CD4-positive, alpha-beta T cell (primary cell): ENCODE measurements at places on chromosomes 7 and 10.

- no peak for DNase-seq
Measured at GRCh38 chr7:122438006-122438405, 133.5 kb upstream of the FEZF1 start.

DNA sequence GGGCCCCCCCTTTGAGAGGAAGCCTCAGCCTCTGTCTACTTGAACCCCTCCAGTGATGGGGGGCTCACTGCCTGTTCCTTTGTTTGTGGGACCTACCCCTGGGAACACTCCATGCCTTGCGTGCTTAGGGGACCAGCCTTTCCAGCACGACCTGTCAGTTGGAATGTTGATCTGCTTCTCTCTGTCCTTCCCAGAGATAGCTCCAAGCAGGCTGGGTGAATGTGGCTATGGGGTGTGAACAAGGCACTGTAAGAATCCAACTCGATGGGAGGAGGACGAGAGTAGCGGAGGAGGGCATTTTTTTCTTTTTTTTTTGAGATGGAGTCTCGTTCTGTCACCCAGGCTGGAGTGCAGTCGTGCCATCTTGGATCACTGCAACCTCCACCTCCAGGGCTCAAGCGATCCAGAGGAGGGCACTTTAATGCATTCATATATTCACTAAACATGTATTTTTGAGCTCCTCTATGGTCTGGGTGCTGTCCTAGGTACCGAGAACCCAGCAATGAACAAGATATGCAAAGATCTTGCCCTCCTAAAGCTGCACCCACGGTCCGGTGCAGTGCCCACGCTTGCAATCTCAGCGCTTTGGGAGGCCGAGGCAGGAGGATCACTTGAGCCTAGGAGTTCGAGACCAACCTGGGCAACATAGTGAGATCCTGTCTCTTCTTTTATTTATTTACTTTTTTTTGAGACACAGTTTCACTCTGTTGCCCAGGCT lies 8.5 kb downstream of the CLIP2 start:
- no peak for DNase-seq

- DNase-seq, result no peak
Measured at GRCh38 chr7:94251-94801, 98.0 kb upstream of the FAM20C start.

DNA sequence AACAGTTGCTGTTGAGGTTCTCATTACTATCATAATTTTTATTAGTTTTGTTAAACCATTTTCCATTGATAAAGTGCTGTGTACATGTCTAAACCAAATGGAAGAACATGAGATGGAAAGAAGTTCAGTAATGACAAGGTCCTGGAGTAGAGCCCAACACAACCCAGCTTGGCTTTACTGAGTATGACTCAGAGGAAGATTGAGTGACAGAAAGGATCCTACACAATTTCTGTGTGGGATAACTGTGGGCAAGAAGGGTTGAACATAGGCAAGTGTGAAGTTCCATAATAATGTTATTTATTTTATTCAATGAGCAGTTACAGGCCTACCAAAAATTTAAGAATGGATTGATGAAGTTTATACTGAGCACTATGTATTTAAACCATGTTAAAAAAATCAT lies 15.9 kb downstream of the PRKG1 start:
- no peak for DNase-seq

- no peak for DNase-seq
Measured at GRCh38 chr10:75632805-75633462, 201.5 kb downstream of the LRMDA start.

DNA sequence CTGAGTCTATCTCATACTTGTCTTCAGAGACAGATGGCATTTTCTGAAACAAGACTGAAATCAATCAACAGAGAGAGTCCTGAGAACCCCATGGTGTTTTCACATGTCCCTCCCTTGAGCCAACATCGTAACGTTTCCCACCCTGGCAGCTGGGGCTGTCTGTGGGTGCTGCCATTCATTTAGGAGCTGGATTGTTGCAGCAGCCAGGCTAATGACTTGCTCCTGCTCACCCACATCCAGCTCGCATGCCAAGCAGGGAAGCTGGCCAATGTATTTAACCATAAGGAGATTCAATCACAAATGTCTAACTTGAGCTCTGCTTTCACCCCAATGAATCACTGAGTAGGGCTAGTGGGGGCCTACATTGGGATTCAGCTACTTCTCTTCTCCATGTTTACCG lies 146.1 kb downstream of the ADRA2A start:
- DNase-seq, result no peak

DNA sequence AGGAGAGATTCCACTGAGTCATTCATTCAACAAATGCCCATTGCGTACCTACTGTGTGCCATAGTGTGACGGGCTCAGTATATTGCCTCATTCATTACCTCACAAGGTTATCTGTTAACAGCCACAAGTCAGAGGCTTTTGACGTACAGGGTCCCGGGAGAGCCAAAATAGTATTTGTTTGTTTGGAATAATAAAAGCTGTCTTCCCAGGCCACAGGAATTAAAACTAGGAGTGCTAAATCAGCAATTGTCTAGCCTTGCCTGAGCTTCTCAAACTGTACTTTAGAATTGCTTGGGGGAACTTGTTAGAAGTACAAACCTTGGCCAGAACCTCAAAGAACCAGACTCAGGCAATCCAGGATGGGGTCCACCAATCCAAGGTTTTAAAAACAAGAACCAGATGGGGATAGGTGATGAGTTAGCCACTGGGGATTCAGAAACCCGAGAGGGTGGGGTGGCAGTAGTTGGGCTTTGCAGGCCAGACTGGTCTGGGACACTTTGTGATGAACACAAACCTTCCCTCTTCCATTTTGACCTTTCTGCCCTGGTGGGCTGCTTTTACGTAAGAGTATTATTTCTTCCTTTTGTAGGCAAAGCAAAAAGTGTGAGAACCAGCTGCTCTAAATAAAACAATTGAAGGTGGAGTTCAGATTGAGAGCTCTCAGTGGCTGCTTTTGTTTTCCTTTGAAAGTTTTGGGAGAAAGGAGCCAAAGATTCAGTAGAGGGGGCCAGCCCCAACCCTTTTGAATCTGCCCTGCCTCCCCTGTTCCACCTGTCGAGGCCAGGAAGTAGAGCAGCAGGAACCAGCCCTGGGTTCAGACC lies 113.0 kb upstream of the ANLN start:
- no peak for DNase-seq

- DNase-seq, result no peak
Measured at GRCh38 chr10:66455304-66455703, 470.5 kb upstream of the LRRTM3 start.

DNA sequence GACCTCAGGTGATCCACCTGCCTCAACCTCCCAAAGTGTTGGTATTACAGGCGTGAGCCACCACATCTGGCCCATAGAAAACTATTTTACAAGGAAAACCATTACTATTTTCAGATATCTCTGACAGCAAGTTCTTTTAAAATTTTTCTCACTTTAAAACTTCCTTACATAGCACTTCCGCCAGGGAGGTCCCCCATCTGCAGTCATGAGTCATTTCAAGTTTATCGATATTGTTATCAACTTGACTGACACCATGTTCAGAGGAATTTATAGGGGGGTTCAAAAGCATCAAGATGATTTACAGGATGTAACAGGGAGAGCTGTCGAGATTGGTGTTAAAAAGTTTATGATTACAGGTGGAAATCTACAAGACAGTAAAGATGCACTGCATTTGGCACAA lies 88.8 kb downstream of the NRBF2 start:
- DNase-seq, result no peak

GRCh38 chr10:69965086-69965485 lies 87.6 kb upstream of the MACROH2A2 start:
- no peak for DNase-seq

GRCh38 chr10:22022257-22023032 lies 18.9 kb upstream of the DNAJC1 start:
- peak; percentile 45 for DNase-seq

GRCh38 chr7:77353911-77354310 lies 62.2 kb downstream of the GSAP start:
- no peak for DNase-seq

- DNase-seq, result no peak
Measured at GRCh38 chr10:71770255-71770654, 3.1 kb downstream of the VSIR start.

GRCh38 chr10:85105614-85106255 lies 777.3 kb downstream of the CCSER2 start:
- DNase-seq, result no peak

GRCh38 chr7:5750031-5750653 lies 31.3 kb downstream of the RNF216 start:
- DNase-seq, result no peak

DNA sequence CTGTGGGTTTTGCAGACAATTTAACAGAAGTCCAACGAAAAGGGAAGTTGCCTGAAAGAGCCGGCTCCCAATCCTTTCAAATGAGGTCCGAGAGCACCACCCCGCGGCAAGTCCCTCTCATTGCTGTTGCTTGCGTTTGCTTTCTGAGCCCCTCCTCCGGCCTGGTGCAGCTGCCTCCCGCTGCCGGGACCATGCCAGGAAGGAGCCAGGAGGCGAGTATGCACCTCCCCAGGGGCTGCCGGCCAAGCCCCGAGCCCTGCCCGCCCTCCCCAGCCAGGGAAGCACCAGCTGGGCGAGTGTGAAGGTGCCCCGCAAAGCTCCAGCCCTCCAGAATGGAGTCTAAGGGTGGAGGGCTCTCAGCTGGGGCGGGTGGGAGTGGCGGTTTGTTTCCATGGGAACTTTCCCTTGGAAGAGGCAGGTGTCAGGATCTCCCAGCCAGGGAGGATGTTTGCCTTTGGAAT lies 25.8 kb upstream of the PPP2R2D start:
- DNase-seq, result peak; percentile 71

GRCh38 chr10:7477538-7478334 lies 66.9 kb upstream of the SFMBT2 start:
- no peak for DNase-seq
